ENCODE measurements at places on chromosomes 5 and 9.

- peak; percentile 95 for DNase-seq
Observed at GRCh38 chr5:173327948-173328843, at the start of gene STC2. STC2 (minus strand) TSS chr5:173328414; CDS start chr5:173328193, 221 bp downstream.

GRCh38 chr5:149687486-149688168, 42.5 kb upstream of the PPARGC1B start:
- no peak for DNase-seq

GRCh38 chr5:102375272-102375671, 79.2 kb upstream of the SLCO4C1 start:
- DNase-seq, result no peak

GRCh38 chr5:34039398-34040157, 3.4 kb downstream of the C1QTNF3 start:
- no peak for DNase-seq

DNA sequence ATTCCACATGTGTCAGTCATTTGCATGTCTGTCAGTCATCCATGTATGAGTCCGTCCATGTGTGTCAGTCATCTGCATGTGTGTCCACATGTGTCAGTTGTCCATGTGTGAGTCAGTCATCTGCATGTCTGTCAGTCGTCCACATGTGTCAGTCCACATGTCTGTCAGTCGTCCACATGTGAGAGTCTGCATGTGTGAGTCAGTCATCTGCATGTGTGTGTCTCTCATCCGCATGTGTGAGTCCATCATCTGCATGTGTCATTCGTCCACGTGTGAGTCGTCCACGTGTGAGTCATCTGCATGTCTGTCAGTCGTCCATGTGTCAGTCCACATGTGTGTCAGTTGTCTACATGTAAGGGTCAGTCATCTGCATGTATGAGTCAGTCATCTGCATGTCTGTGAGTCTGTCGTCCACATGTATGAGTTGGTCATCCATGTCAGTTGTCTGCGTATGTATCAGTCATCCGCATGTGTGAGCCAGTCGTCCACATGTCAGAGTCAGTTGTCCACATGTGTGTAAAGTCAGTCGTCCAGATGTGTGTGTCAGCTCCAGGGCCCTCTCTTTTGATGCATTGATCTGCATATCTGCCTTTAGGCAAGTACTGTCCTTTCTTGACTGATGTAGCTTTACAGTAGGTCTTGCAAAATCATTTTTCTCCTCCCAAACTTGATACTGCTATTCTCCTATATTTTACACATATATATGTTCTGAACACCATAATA, 72.5 kb upstream of the CACNA1B start:
- peak; percentile 12 for DNase-seq

- DNase-seq, result no peak
Observed at GRCh38 chr5:87735923-87736322, 323.2 kb upstream of the CCNH start.

DNA sequence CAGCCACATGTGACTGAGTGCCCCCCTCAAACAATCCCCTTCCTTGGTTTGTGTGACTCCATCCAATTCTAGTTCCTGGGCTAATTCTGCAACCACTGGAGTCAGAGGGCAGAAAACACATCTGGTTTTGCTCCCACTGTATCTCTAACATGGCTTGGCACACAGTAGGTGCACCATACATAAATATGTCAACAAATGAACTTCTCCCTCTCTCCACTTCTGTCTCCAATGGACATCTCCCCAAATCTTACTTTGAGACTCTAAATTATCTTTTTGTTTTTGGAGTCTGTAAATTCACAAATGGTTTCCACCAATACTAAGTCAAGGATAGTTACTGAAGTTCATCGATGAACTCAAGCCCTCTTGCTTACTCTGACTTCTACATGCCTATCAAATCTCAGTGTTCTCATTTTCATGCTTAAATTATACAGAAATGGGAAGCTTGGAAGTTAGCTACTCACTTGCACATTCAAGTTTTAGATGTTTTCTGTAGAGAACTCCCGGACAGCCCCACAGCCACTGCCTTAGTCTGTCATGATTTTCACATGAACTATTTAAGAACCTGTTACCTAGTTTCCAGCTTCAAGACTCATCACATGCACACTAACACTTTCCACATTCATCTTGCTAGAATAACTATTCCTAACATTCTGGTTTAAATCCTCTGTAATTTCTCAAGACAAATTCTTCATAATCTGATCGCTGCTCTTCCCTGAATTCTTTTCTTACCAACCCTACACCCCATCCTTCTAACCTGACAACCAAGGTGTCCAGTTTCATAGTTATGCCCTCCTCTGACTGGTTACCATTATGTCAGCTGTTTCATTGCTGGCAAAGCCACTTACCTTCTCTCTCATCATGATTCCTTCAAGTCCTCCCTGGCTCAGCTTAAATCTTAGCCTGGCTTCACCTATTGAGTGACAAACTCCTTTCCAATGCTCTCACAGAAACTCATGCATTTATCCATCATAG, 6.0 kb downstream of the RPL37 start:
- DNase-seq, result no peak

DNA sequence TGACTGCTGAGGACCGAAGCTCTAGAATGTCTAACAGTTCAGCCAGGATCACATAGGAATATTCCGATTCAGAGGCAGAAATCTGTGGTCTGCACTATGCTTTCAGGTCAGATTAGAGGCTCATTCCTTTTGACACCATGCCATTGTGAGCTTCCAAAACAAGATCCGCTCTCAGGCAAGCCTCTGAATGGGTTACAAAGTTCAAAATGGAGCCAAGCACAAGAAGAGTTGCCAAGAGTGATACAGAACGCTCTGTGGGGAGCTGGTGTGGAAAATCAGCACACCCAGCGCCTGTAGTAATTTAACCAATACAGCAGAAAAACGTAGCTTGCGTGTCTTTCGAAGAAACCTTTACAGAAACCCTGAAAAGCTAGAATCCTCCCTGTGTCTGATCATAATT, 33.3 kb upstream of the FAT2 start:
- DNase-seq, result no peak

DNA sequence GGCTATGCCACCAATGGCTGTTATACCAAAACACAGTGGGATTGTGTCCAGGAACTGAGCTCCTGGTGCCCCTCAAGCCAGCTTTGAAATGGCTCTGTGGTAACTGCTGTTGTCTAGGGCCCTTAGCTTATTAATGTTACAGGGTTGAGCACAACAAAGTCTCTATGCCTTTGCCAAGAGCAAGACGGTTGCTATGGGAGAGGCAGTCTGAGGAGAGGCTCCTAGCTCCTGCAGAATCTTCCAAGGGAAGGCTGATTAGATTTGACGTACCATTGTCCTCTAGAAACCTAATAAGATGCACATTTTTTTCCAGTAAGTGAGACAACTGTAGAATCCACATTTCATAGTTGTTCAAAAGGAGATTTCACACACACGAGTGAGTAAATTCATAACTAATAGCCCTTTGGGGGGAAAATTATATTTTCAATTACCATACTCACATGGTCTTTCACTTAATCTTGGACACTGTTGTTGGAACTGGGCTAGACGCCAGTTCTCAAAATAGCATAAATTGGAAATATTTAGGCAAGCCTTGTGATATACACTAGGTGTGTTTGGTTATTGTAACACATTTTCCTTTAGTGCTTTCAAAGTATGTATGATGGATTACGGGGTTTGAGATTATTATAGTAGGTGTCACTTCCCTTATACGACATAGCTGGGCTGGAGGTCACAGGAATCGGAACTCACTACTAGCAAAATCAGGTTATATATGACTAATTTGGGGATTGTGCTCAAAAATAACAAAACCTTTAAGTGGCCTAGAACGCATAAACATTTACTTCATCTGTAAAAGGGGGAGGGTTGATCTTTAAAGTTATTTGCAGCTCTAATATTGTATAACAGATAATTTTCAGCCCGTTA, 186.3 kb upstream of the EGFLAM start:
- no peak for DNase-seq

- DNase-seq, result no peak
Observed at GRCh38 chr5:1074816-1075554, 36.9 kb downstream of the SLC12A7 start.

GRCh38 chr5:178341091-178341850, 108.7 kb upstream of the PHYKPL start:
- DNase-seq, result no peak

GRCh38 chr5:169805527-169805934, 168.5 kb downstream of the DOCK2 start:
- no peak for DNase-seq

- no peak for DNase-seq
Observed at GRCh38 chr5:107570181-107570580, 100.6 kb downstream of the EFNA5 start.

DNA sequence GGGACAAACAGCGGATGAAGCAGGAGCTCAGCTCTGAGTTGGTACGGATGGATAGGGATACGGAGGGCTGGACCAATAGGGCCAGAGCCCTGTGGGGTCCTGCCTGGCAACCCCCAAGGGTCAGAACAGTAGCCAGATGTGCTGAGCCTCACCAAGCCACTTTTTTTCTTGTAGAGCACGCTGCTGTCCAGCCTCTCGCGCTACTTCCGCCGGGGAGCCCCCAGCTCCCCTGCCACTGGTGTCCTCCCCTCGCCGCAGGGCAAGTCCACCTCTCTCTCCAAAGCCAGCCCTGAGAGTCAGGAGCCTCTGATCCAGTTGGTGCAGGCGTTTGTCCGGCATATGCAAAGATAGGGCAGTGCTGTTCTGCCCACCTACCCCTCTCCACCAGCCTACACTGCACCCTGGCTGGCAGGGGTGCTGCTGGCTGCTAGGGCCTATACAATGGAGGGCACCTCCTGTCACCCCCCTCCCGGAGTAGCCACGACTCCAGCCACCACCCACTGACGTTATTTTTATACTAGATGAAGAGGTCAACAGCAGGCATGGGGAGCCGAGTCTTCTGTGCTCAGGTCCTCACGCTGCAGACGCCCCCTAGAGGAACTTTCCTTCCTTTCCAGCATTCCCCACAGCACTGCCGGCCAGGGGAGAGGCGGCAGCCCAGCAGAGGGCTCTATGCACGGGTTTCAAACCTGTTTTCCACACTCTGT, 21.6 kb downstream of the SH3GLB2 start:
- peak; percentile 71 for DNase-seq

DNA sequence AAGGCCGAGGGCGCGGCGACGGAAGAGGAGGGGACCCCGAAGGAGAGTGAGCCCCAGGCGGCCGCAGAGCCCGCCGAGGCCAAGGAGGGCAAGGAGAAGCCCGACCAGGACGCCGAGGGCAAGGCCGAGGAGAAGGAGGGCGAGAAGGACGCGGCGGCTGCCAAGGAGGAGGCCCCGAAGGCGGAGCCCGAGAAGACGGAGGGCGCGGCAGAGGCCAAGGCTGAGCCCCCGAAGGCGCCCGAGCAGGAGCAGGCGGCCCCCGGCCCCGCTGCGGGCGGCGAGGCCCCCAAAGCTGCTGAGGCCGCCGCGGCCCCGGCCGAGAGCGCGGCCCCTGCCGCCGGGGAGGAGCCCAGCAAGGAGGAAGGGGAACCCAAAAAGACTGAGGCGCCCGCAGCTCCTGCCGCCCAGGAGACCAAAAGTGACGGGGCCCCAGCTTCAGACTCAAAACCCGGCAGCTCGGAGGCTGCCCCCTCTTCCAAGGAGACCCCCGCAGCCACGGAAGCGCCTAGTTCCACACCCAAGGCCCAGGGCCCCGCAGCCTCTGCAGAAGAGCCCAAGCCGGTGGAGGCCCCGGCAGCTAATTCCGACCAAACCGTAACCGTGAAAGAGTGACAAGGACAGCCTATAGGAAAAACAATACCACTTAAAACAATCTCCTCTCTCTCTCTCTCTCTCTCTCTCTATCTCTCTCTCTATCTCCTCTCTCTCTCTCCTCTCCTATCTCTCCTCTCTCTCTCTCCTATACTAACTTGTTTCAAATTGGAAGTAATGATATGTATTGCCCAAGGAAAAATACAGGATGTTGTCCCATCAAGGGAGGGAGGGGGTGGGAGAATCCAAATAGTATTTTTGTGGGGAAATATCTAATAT, 58.1 kb downstream of the BASP1 start:
- DNase-seq, result no peak

- no peak for DNase-seq
Observed at GRCh38 chr9:90774682-90775081, 26.9 kb upstream of the SYK start.

DNA sequence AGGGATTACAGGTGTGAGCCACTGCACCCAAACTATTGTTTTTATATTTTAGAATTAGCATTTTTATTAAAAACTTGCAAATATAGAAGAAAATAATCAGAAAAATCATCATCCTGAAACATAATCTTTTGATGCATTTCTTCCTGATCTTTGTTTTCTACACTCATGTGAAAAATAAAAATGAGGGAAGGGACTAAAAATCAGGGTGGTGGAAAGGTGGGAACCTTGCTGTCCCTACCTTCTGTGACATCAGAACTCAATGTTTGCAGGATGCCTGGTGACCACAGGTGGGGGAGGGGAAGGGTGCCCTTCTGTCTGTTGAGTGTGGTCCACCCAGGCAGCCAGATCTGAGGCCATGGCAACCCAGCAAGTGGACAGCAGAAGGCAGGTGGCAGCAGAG, at the start of gene SMIM23:
TSS of gene SMIM23 (plus strand) at position 301 of the 400 bp plus-strand sequence. CDS start at position 356, 55 bp downstream.
- DNase-seq, result no peak

DNA sequence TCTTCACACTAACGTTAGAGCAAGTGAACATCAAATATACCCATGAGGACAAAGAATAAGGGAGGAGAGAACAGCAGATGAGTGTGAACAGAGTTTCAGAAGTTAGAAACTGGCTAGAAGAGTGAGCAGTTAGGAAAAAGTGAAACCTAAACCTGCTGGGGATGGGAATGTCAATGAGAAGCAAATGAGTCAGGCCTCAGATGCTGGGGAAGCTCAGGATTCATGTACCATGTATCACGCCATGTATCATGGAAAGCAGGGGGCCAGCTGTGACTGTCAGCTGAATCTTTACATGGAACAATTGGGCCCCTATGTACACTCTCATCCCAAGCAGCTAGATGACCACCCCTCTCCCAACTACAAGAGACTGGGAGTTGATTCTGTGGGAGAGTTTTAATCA, 16.2 kb downstream of the GDF9 start:
- DNase-seq, result peak; percentile 38

DNA sequence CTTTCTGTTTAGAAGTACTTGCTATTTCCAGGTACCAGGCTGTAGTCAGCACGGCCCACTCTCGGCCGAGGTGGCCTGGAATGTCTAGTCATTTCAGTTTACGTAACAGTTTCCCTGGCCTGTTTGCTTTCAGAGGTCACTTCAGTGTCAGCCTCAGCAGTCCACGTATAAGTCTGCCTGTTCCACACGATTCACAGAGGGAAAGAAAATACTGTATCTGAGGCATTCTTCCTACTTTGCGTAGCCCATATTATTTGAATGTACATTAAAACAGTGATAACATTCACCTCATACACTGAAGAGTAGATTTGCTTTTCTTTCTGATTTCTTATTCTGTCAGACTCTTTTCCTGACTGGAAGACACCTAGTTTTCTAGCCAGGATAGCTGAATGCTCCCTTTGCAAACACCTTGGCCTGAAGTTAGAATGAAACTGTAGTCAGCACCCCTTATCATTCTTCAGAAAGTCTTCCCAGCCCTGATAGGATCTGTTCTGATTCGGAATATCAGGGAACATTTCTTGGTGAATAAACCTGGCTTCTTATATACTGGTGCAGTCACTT, 140.9 kb downstream of the AOPEP start:
- peak; percentile 98 for DNase-seq

Measured in brain microvascular endothelial cell (primary cell).